ENCODE measurements at places on chromosomes 4 and X. TPM values are rescaled to one million over a fixed set of nuclear protein-coding genes. Genes with fewer than 3 reads are reported as not detected.

DNA sequence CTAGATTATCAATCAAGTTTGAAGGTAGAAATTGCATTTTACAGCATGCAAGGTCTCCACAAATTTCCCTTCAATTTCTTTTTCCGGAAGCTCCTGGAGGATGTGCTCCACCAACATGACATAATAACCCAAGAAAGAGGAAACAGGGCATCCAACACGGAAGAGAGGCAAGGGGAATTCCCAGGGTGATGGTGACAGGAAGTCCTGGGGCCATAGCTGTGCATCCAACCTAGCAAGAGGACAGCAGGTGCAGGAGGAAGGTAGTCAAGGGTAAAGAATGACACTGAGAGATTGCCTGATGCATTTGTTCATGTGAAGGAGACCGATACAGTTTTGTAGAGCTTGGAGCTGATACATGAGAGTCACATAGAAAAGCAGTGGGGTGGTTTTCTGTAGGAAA lies 115.7 kb upstream of the LSM6 start:
- DNase-seq: no peak

DNA sequence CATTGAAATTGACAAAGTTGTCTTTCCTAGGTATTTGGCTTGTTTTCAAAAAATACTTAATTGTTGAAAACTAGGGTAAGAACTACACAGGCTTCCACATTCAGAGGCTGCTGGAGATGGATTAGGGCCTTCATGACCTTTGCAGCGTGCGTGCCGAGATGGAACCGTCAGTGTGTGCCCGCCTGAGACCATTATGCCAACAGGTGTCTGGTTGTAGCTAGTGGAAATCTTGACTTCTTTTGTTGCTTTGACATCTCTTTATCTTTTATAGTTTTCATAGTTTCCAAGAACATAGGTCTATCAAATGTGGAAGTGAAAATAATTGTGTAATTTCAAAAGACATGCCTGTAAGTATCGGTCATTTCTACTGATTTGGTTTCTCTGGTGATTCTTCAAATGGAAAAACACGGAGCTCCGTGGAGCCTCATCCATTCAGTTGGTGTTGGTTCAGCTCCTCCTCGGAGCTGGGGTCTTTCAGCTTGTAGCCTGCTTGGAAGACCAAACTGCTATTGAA lies 38.9 kb upstream of the CLCN4 start:
- no peak for DNase-seq

DNA sequence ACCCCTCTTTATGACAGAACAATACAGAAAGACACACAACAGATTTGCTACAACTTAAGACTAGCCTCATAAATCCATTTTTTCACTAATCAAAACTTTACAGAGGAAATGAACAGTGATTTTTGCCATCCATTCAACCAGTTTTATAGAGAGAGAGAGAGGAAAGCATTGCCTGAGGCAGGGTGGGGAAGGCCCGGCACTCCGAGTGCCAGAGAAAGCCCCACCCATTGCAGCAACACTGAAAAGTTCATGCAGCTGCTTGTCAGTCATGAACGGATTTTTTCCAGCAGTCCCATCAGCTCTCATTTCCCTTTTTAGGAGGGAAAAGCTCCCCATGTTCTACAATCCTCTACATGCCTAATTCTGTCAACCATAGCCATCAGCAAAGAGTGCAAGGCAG lies 236.9 kb downstream of the CHIC1 start:
- DNase-seq: no peak

DNA sequence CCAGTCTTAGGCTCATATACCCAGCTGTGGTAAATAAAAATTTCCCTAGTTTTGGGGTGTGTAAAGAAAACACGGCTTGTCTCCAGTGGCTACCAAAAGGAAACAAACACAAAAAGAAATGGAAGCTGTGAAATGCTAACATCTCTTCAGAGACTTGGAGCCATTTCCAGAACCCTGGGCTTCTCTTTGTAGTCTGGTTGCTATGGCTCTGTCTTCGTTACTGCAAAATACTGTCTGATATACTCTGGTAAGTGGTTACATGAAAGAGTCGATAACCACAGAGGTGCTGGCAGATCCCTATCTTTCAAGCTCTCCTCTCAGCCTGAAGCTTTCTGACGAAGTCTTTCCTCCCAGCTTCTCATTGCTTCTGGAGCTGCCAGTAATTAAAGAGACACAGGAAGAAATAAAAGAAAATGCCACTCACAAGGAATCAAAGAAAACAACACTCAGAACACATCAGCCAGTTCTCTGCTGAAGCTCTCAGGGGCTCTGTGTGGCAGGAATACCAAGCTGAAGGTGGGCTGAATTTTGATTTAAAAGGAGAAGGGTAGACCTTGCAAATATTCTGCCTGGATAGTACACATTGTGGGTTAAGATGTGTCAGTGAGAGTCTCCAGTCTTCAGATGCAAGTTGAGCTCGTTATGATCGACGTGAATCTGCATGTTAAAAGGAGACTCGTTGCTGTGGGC lies 107.6 kb upstream of the FAM9C start:
- DNase-seq: no peak

DNA sequence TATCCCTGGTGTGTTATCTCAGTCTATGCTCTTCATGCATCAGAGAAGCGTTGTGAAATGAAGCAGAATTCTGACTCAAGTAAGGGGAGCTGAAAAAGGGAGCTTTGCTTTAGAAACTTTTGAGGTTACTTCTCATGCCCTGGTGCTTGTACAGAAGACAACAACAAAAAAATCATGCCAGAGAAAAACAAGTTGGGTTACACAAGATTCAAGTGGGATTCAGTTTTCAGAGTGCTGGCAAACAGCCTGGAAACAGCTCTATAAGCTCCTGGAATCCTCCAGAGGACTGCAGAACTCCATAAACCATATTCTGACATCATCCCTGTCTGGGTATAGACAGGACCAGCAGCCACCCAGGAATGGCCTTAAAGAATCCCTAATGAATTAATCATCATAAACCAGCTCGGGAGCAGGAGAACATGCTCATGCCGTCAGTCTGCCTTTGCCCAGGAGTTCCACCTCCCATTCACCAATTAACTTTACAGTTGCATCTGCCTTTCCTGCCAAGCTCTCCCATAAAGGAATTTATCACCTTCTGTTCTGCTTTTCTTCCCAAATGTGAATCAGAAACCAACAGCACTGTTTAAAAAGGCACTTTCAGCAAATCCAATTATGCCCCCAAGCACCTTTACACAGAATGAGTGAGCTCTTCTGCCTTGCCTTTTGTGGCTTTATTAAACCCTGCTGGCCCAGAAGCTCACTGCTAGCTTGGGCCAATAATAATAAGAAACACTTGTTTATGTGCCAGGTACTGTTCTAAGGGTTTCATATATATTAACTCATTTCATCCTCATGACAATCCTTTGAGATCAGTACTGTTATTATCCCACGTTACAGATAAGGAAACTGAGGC lies 54.5 kb upstream of the FBXW7 start:
- peak; percentile 49 for DNase-seq

- no peak for DNase-seq
Observed at GRCh38 chr4:22707390-22707789, 14.7 kb downstream of the GBA3 start.

DNA sequence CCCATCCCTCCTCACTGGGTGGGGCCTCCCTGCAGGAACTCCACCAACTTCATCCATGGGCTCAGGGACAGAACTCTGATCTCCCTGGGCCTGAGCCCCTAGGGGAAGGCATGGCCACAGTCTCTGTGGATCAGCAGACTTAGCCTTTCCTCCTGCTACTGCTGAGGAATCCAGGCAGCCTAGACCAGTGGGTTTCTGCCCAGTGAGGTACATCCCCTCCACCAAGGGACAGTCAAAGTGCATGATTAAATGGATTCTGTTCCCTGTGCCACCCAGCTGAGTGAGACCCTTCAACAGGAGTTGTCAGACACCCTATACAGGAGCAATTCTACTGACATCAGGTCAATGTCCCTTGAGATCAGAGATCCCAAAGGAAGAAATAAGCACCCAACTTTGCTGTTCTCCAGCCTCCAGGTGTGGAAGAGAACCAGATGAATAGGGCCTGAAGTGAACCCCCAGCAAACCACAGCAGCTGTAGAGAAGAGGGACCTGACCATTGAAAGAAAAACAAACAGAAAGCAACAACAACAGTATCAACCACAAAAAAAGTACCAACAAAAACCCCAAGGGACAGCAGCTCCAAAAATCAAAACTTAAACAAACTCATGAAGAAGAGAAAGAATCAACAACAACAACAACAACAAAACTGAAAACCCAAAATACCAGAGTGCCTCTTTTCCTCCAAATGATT lies 84.8 kb downstream of the CHIC1 start:
- no peak for DNase-seq

DNA sequence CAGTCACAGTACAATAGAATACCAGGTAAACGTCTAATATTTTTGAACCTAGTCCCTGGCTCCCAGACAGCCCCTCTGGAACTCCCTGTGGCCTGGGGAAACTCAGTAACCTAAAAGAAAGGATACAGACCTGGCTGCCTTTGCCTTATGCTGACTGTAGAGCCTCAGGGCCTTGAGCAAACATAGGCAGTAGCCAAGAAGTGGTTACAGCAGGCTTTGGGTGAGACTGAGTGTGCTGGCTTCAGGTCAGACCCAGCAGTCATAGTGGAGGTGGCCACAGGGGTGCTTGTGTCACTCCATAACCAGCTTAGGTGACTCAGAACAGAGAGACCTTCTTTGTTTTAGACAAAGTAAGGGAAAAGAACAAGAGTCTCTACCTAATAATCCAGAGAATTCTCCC lies 141.8 kb upstream of the PRDX4 start:
- no peak for DNase-seq

- DNase-seq: no peak
Observed at GRCh38 chr4:123506011-123506695, 109.6 kb downstream of the SPRY1 start.

- no peak for DNase-seq
Observed at GRCh38 chr4:152247271-152247975, 288.5 kb downstream of the FBXW7 start.

DNA sequence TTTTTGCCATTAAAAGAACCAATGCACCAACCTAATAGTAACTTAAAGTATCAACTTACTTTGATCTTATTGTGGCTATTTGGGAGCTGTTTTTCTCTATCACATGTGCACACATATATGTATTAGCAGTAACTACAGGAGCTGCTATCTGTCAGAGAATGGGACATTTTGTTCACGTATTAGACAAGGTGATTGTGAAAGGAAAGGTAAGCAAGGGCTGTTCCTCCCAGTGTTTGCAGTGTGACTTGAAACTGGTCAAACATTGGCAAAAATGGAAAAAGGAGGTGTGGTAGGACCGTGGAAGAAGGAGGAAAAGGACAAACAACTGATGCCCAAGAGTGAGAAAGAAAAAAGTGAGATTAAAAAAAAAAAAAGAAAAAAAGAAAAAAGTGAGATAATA lies 43.1 kb upstream of the KLHL2 start:
- no peak for DNase-seq

GRCh38 chr4:6939761-6940743 lies 30.4 kb downstream of the TBC1D14 start:
- no peak for DNase-seq

- no peak for DNase-seq
Observed at GRCh38 chr4:71461422-71461821, 122.6 kb downstream of the SLC4A4 start.

DNA sequence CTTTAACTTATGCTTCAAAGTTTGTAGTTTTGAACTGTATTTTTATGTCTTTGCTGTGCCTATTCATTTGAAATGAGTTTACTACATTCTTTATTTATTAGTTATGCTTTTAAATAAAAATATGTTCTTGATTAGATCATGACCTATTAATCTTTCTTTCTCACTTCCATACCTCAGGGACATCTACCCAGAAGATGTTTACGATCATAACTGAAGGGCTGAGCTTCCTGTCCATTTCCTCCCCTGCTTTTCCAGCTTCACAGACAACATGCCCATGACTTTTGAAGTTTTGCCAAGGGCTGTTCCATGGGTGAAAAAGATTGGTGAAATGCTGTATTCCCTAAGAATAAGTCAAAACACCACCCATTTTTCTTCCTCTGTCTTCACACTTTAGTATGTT lies 99.7 kb upstream of the DDIT4L start:
- DNase-seq: no peak

DNA sequence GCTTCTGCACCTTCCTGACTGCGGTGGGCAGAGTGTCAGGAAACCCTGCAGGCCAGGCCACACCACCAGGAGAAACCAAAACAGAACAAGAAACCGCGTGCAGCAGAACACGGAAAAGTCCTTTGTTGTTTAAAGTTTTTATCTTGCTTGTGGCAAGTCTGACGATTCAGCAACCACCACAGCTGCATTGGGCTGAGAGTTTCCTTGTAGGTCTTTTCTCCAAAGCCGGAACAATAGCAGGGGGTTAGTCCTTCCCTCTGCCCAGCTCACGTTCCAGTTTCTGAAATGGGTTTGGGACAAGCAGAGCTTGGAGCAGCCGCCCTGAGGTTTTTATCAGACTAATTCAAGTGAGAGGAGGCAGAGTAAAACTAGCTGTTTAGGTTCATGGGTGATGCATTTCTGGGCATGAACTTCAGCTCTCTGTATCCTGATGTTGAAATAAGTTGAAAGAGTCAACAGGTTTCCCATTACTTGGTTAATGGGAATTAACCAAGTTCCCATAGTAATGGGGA lies 216.9 kb downstream of the PTTG2 start:
- no peak for DNase-seq

DNA sequence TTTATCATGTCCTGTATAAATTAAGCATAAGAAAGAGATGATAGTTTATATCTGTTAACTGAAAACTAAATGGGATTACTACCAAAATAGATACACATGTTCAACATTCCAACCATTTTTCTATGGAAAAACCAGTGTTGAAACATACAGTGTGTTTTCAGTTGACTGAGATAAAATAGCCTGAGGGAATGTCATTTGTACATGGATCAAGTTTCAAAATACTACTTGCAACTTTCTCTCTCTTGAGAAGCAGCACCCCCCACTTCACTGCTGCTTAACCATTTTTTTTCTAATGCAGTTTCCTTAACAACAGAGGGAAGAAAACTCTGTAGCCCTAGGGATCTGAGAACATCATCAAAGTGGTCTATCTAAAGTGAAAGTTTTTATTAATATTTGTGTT lies 70.8 kb downstream of the NPNT start:
- no peak for DNase-seq

- DNase-seq: no peak
Observed at GRCh38 chr4:142516686-142517526, 329.2 kb downstream of the INPP4B start.

The S100P gene
- 203 TPM for polyA plus RNA-seq

The KLHL13 gene
- polyA plus RNA-seq: 21.5 TPM

The SSX4B gene
- polyA plus RNA-seq: not detected

The RELL1 gene
- polyA plus RNA-seq: 7.6 TPM

The PHOX2B gene
- 0.71 TPM for polyA plus RNA-seq

The GAGE12F gene
- not detected for polyA plus RNA-seq

The TRIML1 gene
- not detected for polyA plus RNA-seq

The NPY1R gene
- 1.1 TPM for polyA plus RNA-seq

The BTK gene
- polyA plus RNA-seq: 3.9 TPM

The GPRIN3 gene
- 0.66 TPM for polyA plus RNA-seq

Data from urinary bladder (tissue), 4 donors.